ENCODE measurements at places on chromosomes 1 and 21.

DNA sequence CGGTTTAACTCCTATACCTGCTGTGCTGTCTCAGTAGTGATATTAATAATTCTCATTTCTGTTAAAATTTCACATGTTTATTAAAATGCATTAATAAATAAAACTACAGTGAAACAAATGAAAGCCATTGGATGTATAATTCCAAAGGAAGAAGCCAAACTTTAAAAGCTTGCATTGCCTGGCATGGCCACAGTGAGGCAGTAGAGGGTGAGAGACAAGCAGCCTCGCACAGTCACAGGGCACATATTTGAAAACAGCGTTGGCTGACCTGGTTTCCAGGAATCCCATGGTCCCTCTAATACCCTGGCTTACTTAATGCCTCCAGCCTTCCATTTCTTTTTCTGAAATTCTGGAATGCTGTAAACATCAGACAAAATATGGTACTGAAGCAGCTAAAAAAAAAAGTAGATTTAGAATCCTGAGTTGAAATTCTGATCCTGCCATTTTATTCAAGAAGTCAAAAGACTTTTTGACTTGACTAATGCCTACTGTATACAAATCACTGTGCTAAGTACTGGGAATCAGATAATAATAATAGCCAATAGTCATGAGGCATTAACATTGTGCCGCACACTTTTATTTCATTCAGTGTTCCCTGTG lies 6.7 kb upstream of the RNASEL start:
- DNase-seq = peak; percentile 67

DNA sequence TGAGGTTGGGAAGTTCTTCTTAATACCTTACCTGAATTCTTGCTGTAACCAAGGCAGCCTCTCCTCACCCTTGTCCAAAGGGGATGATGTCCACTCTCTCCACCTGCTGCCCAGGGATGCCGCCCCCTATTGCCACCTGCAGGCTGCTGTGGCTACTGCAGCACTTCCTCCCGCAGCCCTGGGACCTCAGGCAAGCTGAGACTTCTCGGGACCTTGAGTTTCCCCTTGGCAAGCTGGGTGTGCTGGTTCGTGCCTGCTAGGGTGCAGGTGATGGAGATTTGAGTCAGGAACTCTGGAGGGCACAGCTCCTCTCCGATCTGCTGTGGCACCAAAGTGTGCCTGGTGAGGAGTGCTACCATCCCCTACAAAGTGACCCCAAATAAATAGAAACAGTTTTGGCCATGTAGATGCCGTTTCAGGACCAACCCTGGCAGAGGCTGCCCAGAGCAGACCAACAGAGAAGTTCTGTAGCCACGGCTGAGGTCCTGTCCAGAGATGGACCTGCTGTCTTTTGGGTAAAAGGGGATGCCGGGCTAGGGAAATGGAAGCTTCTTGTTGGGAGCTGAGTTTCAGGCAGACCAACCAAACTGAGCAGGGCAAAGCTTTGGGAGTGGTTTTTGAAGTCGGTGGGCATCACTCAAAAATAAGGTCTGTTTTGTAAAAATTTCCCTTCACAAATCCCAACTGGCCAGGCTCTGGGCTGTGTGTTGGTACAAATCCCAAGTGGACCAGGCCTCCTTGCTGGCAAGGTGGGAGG lies 31.7 kb downstream of the RUNX3 start:
- DNase-seq = peak; percentile 48

GRCh38 chr1:52842643-52843310 lies at the start of gene ZYG11A:
TSS of gene ZYG11A (plus strand) at chr1:52842760. CDS start at chr1:52842884, 124 bp downstream.
- peak; percentile 72 for DNase-seq

- no peak for DNase-seq
Observed at GRCh38 chr1:13722808-13723360, 22.9 kb downstream of the PRDM2 start.

GRCh38 chr1:12714710-12715475 lies 1.0 kb upstream of the AADACL3 start:
- no peak for DNase-seq

GRCh38 chr1:100952104-100952745 lies 56.3 kb downstream of the SLC30A7 start:
- DNase-seq = no peak

DNA sequence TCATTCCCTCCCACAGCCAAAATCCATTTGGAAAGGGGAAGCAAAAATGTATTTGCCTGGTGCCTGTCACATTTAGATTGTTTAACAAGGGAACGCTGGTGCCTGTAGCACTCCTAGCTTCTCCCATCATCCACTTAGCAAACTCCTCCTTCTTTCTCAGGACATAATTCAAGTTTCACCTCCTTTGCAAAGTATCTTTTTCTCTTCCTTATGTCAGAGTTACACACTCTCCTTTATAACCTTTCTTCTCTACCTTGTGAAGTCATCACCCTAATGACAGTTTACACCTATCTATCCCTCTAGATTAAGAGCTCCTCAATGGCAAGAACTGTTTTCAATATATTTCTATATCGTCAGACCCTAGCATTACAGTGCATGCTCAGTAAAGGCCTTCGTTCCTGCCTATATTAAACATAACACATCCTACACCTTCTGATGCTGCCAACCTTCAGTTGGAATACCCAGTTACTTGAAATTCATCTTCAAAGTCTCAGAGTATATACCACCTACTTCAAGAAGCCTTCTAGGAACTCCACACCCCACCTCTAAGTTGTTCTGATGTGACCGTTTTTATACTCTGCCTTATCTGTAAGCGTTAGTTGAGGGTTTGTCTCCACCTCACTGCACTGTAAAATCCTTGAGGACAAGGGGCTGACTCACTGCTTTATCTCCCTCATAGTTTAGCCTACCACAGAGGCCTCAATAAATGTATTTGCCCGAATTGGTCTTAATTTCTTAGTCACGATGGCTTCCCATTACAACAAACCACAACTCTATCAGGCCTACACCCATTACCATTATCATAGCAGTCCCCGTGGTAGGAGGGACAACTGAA lies 1.0 kb upstream of the EPS15 start:
- no peak for DNase-seq

GRCh38 chr1:189567890-189568289 lies 909.8 kb downstream of the BRINP3 start:
- no peak for DNase-seq

DNA sequence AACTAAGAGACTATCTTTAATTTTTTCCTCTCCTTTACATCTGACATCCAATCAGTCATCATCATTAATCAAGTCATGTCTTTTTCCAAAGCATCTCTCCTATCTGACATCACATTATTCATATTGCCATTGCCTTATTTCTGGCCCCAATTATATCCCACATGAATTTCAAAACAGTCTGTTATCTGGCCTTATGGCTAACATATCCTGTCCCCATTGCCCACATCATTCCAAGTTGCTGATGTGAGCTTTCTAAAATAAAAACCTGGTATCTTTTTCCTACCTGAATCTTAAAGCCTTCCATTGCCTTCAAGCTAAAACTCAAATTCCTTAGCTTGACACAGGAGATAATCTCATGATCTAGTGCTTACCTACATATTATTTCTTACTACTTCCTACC lies 283.9 kb downstream of the LRRC40 start:
- DNase-seq = no peak

- DNase-seq = no peak
Observed at GRCh38 chr1:218536296-218536986, 191.3 kb downstream of the TGFB2 start.

GRCh38 chr1:157961805-157962762 lies 31.4 kb upstream of the KIRREL1 start:
- DNase-seq = no peak

DNA sequence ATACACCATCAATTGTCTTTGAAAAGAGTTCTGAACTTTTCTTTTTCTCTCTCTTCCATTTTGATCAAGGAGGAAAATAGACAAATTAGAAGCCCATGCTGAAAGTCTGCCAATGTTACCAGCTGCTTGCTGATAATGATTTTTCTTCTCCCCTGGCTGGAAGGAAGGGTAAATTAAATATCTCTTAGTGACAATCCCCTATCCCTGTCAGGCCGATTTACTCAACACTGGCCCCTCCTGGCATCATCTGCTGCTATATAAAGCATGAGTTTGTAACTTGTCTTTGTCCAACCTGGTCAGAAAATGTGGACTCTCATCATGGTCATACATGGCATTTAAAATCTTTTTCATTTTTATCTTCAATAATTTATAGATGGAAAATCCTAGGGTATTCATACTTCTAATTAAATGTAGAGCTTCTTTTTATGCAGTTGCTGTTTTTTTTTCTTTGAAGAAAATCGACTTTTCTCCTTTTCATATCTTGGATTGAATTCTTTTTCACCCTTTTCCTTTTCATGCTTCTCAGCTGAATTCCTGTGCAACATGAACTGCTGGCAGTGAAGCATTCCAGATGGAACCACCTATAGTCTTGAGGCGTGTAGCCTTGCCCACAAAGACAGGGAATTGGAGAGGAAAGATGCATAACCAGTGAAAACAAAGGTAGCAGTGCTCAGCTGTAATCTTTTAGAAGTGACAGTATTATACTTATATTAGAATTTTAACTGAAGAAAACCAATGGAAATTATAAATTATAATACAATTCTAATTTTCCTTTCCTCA lies 214.7 kb upstream of the PTGFR start:
- DNase-seq = no peak

DNA sequence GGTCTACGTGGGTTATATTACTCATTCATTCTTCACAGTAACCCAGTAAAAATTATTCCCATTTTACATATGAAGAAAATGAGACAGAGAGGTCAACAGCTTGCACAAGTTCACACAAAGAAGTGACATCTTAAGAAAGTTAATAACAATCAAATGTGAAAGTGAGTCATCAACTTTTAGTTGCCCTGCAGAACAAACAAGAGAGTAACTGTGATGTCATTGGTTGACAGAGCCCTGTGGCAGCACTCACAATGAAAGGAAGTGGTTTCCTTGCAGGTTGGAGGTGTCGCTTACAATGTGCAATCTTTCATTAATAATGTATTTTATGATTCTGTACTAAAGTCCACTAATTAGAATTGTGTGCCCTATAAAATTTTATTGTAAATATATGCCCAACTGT lies 369.6 kb downstream of the RYR2 start:
- no peak for DNase-seq

DNA sequence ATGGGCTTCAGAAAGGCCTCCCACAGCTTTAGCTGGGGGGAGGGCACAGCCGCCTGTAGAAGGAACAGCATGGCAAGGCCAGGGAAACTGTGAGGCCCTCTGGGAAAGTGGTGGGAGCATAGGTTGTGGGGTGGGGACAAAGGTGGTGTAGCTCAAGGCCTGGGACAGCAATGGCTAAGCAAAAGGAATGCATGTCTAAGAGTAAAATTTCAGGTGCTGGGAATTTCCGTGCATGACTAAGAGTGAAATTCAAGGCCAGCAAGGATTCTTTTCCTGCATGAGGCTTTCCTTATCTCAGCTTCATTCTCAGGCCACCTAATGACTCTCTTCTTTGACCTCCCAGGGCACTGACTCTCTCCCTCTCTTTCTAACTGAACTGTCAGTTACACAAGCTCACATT lies 86.5 kb upstream of the WNT4 start:
- no peak for DNase-seq

GRCh38 chr21:24896735-24897124 lies 710.6 kb downstream of the MRPL39 start:
- no peak for DNase-seq

GRCh38 chr1:13751458-13751871 lies 51.5 kb downstream of the PRDM2 start:
- no peak for DNase-seq

DNA sequence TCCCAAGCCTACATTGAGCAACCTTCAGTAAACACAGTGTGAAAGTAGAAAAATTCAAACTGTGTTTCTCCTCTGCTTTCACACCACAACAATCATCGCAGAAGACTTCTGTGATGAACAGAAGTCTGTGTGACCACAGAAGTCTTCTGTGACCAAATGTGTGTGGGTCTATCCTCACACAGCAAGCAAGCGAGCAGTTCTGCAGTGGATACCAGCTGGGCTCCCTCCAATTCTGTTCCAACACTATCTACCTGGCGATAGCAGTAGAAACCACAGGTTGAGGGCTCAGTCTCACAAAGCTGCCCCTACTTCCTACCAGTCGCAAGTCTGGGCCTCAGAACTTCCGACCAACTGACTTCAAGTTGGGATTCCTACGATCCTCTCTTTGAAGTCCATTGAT lies 21.0 kb upstream of the RAP1A start:
- DNase-seq = no peak

- DNase-seq = no peak
Observed at GRCh38 chr1:49171941-49172593, 395.4 kb upstream of the BEND5 start.

- no peak for DNase-seq
Observed at GRCh38 chr1:60875138-60875537, 207.2 kb upstream of the NFIA start.

GRCh38 chr1:190474650-190475211 lies 2.9 kb downstream of the BRINP3 start:
- DNase-seq = no peak

GRCh38 chr21:40646651-40647050 lies 200.3 kb downstream of the DSCAM start:
- no peak for DNase-seq

DNA sequence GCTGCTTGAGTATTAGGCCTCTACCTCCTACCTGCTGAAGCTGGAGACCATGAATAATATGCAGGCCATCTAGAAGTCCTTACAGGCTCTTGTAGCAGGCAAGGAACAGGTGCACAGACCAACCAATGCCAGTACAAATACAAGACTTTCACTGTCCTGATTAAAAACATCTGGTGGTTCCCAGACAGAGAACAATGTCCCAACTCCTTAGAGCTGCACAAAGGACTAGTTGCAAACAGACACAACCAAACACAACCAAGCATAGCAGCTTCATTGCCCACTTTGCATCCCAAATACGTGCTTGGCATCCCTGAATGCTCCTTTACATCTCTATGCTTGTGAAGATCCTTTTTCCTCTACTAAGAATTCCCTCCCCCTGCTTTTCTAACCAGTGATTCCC lies 98.1 kb upstream of the CXADR start:
- DNase-seq = no peak

DNA sequence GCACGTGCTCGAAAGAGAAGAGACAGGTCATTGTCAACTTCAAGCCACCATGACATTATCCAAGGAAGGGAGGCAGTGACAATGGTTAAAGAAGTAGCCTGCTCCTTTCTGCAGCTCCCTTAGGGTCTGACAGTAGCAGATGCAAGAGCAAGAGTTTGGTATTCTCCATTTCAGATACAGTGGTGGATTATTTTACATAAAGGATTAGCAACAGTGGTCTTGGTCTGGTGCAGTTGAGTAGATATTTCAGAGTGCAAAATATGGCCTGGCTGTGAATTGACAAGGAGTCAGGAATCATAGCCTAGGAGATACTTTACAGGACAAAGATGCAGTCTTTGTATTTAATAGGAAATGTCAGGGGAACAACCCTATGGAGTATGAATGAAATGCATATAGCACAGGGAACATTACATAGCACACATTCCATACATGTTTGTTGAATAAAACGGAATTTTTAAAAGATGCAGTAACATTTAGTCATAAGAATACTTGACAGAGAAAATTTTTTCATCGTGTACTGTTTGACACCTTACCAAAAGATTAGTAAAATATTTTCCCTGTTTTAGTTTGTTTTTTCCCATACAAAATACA lies 41.8 kb downstream of the CHRM3 start:
- no peak for DNase-seq

- DNase-seq = peak; percentile 85
Observed at GRCh38 chr1:161749509-161750407, at the start of gene DUSP12. TSS of gene DUSP12 (plus strand) at chr1:161749786. CDS start at chr1:161749802, 16 bp downstream.

Data from stimulated activated CD4-positive, alpha-beta T cell treated with anti-CD3 and anti-CD28 coated beads, Interleukin-4, amount 100 ng/mL, for 48 hours (primary cell).